ENCODE measurements at places on chromosomes 3 and 15. TPM values are rescaled to one million over a fixed set of nuclear protein-coding genes. Genes with fewer than 3 reads are reported as not detected.

DNA sequence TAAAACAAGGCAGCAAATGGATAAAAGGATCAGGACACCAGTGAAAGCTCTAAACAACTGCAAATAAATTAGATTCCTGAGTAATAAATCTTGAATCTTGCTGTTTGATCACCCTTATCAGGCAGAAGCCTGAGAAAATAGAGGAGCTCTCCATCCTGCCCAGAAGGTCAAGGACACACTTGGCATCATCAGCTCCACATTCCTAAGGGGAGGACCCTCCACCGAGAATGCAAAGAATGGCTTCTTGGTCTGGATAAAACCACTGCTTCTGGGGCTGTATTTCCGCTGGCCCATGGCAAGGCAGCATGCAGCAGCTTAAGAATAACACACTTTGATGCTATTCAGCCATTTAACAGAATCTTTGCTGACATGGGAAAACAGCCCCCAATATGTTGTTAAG is 108.9 kb upstream of the TSC22D2 start:
- H3K27ac ChIP-seq, result no peak overlapping the region
- no peak for DNase-seq
- no peaks in the 10 kb centered on the region for H3K36me3 ChIP-seq
- no peaks in the 10 kb centered on the region for H3K4me1 ChIP-seq

Gene LRRIQ4
- 0.09 TPM for total RNA-seq

DNA sequence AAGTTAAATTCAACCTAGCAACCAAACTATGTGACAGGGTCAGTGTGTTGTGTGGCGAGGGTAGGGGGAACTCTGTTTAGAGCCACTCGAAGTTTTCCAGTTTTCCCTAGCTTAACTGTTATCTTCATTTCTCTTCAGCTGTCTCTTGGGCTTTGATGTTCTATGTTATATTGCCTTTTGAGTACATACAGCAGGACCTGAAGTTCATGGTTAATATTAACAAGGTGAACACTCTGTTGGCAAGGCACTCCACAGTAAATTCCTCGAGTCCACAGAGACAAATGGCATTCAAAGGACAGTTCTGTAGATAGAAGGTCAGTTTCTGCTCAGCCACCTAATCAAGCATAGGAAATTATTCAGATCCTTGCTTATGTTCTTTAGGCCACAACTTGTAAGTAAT is 147.9 kb upstream of the DPH6 start:
- no peak overlapping the region for H3K4me3 ChIP-seq
- no peaks in the 10 kb centered on the region for H3K36me3 ChIP-seq
- H3K27ac ChIP-seq, result no peak overlapping the region
- no peaks in the 10 kb centered on the region for H3K4me1 ChIP-seq

Gene EXD1
- not detected for total RNA-seq

Gene SV2B
- total RNA-seq, result 0.05 TPM

DNA sequence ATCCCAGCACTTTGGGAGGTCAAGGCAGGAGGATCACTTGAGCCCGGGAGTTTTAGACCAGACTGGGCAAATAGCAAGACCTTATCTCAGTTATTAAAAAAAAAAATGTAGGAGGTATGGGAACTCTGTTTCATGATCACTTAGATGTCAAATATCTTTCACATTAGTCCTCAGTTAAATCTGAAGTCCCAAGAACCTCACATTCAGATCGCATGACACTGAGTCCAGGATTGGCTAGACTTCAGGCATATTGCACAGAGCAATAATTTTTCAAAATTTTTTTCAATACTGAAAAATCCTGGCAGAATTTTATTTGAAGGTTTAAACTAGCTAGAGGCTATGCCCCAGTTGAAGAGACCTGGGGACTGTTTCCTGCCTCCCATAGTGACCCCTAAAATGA is 56.3 kb upstream of the ZNF148 start:
- no peaks in the 10 kb centered on the region for H3K4me1 ChIP-seq
- H3K4me3 ChIP-seq, result no peak overlapping the region
- peaks cover 2% of the 10 kb centered on the region for H3K27me3 ChIP-seq
- H3K27ac ChIP-seq, result no peak overlapping the region
- DNase-seq, result no peak

DNA sequence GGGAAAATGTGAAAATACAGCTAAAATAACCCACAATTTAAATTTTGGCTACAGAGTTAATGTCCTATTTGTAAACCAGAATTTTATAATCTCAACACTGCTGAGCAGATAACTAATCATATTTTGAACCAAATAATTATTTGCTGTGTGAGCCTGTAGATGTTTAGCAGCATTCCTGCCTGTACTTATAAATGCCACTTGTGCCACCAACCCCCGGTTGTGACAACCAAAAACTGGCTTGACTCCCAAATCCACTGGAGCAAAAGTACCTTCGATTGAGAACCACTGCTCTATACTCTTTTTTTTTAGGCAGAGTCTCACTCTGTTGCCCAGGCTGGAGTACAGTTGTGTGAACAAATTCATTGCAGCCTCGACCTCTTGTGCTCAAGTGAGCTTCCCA is 78.5 kb downstream of the CNTN6 start:
- no peaks in the 10 kb centered on the region for H3K4me1 ChIP-seq
- no peaks in the 10 kb centered on the region for H3K36me3 ChIP-seq
- no peak for DNase-seq
- no peak overlapping the region for H3K4me3 ChIP-seq

Measured in activated CD4-positive, alpha-beta T cell treated with anti-CD3 and anti-CD28 coated beads, Interleukin-2, amount 10 ng/mL, durations not matched to agents 24 days and 14 days (primary cell).